ENCODE measurements at places on chromosomes 16 and 17.

DNA sequence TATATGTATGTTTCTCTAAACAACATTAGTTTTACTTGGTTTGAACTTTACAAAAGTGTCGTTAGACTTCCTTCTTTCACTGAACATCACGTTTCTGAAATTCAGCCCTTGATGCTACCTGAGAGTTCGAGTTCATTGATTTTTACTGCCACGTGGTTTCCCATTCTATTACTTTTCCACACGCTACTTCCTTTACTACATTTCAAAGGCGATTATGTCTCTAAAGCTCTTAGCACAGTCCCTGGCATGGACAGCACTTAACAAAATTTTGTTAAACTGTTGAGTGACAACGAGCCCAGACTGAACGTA, 15.9 kb upstream of the ARHGAP17 start:
- no peak for DNase-seq

GRCh38 chr17:9644910-9645751, at the start of gene USP43:
USP43 (plus strand) TSS chr17:9645517; CDS start chr17:9645633, 116 bp downstream.
- DNase-seq, result no peak

GRCh38 chr17:54749157-54749556, 151.5 kb upstream of the TOM1L1 start:
- no peak for DNase-seq

GRCh38 chr16:47047524-47048203, 74.2 kb upstream of the DNAJA2 start:
- DNase-seq, result no peak

DNA sequence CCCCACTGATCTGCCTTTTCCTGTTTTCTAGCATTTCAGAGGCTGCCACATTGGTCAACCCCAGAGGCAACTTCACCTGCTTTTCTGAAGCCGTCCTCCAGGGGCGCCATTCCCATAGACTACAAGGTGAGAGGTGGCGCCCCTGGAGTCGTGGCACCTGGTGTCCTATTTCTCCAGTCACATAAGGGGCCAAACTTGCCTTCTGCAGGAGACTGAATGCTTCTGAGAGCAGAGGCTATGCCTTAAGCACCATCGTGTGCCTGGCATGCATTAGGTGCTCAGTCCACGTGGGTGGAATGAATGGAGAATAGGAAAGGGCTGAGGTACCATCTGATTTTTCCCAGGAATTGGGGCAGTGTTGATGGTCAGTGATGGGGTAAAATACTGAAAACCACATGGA, 164.8 kb downstream of the HAPSTR1 start:
- no peak for DNase-seq

DNA sequence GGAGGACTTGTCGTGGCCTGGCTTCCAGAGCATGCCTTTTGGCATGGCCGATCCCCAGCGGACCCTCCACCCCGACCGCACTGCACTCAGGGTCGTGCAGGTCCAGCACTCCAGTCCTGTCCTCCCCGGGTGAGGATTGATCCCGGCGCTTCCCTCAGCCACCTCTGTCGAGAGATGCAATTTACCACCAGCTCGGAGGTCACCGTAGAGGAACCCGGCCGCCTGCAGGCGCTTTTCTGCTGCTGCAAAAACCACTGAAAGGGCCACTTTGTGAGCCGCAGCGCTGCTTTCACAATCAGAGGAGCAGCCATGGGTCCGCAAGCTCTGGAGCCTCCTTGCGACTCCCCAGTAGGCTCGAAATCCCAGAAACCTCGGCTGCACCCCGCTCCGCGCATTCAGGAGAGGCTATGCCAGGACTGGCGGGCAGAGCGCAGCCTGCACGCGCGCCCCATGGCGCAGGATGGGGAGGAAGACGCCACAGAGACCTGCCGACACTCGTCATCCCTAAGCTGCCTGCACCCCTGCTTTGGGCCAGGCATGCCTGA, 134.2 kb downstream of the HS3ST2 start:
- no peak for DNase-seq

DNA sequence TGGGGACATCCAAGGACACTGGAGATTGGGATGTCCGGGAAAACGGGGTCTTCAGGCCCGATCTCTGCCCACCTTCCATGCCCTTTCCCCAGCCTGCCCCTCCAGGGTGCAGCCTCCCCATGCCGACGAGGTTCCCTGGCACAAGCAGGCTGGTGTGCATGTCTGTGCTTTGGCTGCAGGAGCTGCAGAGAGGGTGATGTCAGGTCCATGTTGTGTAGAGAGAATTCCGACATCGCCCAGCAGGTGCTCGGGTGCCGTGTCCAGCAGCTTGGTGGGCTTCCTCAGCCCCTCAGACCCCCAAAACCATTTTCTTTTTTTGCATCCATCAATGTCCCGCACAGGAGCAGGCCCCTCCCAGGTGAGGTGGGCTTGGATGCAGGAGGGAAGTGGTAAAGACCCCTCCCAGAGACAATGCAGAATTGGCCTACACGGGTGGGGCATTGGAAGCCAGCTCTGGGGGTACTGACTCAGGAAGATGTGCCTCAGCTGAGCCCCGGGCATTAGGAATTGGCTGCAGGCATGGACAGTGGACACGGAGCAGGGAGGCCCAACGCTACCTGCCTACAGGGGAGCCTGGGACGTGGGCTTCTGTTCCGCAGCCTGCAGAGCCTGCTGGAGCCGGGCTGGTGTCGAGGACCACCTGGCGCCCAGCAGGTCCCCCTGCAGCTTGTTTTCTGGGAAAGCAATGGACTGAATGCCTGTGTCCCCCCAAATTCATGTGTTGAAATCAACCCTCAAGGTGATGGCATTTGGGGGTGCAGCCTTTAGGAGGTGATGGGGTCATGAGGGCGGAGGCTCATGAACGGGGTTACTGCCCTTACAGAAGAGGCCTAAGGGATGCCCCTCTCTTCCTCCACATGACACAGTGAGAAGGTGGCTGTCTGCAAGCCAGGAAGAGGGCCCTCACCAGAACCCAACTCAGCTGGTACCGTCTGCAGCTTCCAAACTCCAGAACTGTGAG, 97.5 kb downstream of the METRNL start:
- DNase-seq, result no peak

DNA sequence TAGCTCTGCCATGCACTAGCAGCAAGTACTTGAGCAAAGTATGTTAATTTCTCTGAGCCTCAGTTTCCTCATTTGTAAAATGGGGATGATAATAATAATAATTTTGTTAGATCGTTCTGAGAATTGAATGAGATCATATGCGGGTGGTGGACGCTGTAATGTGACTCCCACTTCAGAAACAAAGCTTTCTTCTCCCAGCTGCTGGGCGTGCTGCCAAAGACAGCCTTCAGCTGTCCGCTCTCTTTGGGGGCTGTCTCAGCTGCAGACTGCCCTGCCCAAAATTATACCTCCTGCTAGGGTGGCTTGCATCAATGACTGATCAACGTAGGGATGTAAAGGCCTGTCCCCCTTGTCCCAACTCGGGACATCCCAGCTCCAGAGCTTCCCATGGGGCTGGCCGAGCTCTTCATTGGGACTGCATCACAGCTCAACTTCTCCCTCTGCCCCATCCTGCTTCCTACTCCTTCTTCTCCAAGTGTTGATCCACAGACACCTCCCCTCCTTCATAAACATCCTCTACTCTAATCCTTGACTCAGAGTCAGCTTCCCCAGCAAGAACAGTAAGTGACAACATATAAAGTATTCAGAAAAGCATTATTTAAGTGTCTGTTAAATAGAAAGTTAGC, 30.7 kb upstream of the CDH5 start:
- DNase-seq, result peak; percentile 59

- DNase-seq, result no peak
Observed at GRCh38 chr17:51857052-51857597, 301.4 kb downstream of the CA10 start.

GRCh38 chr17:59783221-59784047, 76.0 kb downstream of the VMP1 start:
- DNase-seq, result no peak

DNA sequence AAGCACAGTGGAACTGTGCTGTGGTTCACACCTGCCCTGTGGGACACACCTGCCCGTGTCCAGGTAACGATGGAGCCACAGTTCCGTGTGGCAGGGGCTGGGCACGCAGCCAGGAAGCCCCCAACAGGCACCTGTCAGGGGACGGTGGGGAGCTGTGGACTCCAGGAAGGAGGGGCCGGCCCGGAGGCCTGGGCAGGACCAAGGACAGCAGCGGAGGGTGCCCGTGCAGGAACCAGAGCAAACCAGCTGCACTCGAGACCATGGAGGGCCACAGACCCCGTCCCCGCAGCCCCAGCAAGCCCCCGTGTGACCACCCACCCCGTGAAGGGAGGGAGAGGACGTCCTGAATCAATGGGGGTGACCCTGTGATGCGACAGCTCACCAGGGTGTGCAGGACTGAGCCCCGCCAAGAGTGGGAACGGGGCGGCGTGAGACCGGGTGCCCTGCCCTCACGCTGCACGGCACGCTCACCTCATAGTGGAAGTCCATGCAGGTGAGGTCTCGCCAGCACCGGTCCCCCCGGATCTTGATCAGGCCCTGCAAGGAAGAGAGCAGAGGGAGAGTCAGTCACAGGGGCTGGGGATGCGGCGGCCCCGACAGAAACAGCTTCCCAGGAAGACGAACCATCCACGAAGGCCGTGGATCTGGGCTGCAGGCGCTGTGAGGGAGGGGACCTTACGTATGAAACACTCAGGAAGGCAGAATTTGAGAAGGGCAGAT, 78.1 kb downstream of the LMF1 start:
- DNase-seq, result no peak

- DNase-seq, result no peak
Observed at GRCh38 chr16:76749780-76750375, 441.1 kb upstream of the MON1B start.

DNA sequence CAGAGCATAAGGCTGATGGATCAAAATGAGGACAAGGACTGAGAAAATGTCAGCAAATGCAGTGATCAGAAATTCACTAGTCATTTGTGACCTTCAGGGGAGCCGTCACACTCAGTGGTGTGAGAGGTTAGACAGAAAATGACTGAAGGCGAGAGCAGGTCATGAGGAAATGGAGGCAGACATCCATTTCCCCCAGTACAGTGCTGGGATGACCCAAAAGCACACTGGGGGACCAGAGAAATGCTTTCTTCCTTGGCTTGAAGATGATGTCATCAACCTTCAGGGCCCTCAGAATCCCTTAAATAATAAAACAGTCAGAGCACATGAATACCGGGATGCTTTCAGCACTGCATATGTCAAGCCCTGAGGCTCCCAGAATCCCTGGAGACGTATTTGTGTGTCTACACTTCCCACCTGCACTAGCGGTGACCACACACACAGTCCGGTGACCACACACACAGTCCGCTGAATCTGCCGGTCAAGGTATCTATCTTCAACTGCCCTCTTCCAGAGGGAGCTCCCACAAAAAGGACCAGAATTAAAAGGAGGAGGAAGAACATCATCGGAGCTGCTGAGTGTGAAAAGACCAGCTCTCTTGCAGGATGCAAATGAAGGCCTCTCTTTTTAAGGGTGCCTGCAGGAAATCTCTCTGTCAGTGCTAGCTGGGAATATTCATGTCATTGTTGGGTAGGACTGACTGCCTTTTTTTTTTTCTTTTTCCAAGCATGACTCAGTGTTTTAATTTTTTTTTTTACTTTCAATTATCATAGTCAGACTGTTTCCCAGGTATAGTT, 8.2 kb downstream of the UBE2O start:
- no peak for DNase-seq

DNA sequence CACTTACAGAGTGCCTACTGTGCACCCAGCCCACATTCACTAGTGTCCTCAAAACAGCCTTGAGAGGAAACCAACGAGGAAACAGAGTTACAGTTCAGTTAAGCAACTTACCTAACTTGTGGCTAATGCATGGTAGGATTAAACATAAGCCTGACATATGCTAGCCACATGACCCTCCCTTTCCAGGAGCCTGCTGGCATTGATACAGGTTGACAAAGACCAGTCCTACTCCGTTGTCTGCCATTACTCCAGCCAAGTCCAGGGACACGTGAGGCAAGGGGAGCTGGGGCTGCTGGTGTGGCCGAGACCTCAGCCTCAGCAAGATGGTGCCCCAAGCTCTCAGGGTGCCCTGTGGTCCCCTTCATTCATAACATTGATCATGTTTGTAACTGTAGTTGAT, 37.9 kb downstream of the SNX20 start:
- no peak for DNase-seq

- DNase-seq, result no peak
Observed at GRCh38 chr17:31425282-31426040, 34.0 kb downstream of the RAB11FIP4 start.

DNA sequence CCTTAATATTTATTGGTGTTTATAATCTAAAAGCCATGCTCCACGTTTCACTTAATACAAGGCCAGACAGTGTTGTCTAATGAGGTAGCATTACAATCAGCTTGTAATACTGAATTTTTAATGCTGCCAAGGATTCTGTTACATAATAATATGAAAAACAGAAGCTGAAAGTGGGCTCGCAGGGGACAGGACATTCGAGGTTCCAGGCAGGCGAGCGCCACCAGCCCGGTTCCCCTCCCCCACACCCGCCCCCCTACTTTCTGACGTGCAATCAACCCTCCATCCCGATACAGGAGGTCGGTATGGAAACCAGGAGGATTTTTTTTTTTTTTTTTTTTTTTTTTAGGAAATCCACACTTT, 6.2 kb upstream of the ZFHX3 start:
- DNase-seq, result no peak

DNA sequence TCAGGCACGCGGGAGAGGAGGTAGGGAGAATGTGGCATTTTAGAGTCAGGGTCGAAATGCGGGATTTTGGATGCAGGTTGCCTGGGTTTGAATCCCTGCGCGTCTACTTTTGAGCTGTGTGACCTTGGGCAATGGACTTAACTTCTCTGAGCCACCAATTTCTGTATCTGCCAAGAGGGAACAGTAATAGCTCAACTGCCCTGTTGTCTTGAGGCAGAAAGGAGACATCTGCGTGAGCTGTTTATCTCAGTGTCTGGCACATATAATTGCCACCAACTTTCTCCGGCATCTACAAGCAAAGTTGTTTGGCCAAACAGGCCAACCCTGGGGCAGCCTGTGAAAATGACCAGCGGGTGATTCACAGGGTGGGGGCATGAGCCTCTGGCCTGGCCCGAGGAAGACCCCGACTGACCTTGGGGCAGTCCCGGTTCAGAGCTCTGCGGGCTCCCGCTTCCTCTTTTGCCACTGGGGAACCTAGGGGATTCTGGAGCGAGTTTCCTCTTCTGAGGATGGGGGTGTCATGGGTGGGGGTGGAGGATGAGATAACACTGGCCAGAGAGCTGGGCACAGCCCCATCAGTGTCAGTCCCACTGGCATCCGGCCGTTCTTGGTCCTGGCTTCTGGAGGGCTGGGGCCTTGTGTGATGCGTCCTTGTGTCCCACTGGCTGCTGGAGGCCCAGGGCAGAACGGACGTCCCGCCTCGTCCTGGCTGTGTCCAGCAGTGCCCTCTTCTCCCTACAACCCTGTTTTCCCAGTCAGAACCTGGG, 1.3 kb downstream of the SNN start:
- DNase-seq, result no peak

- DNase-seq, result no peak
Observed at GRCh38 chr17:67569873-67570272, 147.9 kb upstream of the NOL11 start.

GRCh38 chr17:76240461-76241203, at the start of gene RNF157:
RNF157 (minus strand) TSS chr17:76240493; CDS start chr17:76240240, 253 bp downstream.
- DNase-seq, result no peak

- DNase-seq, result no peak
Observed at GRCh38 chr16:24758373-24758772, 28.9 kb downstream of the TNRC6A start.

DNA sequence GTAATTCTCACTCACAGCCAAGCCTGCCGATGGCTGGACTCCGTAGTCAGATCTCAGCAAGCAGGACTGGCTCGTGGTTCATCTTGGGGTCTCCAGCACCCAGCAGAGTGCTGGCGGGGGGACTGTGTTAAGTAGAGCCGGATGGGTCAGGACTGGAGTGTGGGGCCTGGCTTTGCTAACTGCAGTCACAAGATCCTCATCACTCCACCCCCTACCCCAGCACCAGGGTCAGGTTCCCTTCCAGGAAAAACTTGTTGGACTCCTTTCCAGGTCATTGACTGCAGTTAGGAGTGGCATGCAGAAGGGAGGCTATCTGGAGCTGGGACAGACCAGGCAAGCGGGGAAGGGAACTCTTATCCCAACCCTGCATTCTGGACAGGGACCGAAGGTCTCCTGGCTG, 6.0 kb downstream of the CIITA start:
- DNase-seq, result no peak
